Chondrocyte (in vitro differentiated cells): ENCODE measurements at places on chromosomes 2 and 18.

- no peak for DNase-seq
Observed at GRCh38 chr2:105388971-105389381, 9.9 kb downstream of the FHL2 start.

DNA sequence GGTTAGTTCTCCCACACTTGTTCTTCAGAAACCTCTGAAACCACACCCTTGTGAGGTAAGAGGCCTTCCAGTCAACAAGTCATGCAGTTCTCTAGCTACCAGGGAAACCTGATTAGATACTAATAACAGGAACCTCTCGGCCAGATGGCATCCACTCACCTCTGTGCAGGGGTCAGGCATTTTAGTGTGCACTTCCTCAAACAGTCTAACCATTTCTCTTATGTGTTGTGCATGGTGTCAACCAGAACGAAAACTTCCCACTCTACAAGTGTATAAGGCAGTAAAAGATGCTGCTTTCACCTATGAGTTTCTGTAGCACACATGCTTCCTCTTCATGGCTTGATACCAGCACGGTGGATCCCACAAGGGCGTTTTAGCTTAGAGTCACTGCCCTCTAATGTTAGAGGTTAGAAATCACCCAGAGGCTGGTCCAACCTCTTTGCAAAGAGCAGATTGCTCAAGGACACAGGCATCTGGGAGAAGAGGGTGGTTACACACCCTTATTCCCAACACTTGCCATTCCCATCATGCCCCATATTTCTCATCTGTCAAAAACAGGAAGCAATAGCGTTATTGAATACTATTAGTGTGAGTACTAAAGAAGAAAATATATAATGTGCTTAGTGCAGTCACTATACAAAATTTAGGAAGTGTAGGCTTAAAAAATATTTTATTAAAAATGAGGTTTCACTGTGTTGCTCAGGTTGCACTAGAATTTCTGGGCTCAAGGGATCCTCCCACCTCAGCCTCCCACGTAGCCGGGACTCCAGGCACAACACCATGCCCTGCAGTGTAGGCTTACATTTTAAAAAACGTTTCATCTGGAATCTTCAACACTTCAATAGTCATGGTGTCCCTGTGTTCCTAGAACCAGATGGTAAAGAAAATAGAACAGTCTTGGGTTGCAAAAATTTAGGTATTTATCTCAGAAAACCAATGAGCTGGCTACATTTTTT lies 34.5 kb upstream of the RAB31 start:
- DNase-seq: no peak

GRCh38 chr2:141927536-141927935 lies 203.3 kb downstream of the LRP1B start:
- no peak for DNase-seq

GRCh38 chr2:44680983-44681531 lies 260.4 kb upstream of the SIX3 start:
- no peak for DNase-seq

DNA sequence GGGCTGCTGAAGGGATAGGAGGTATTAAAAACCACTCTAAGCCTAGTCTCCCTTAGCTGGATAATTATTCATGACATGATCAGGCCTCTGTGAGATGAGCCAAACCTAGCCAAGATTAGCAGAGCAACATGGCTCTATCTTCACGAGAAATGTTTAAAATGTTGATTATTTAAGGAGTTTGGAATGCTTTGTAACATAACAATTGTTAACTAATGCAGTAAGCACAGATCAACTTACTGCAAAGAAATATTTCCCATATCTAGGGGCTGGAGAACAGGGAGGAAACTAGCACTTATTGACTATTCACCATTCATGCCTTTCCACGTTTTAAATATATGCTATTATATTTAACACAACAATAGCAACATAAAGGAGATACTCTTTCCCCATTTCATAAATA lies 833.7 kb upstream of the CHAC2 start:
- DNase-seq: no peak
